ENCODE measurements at places on chromosomes 1 and 21. TPM values are rescaled to one million over a fixed set of nuclear protein-coding genes. Genes with fewer than 3 reads are reported as not detected.

DNA sequence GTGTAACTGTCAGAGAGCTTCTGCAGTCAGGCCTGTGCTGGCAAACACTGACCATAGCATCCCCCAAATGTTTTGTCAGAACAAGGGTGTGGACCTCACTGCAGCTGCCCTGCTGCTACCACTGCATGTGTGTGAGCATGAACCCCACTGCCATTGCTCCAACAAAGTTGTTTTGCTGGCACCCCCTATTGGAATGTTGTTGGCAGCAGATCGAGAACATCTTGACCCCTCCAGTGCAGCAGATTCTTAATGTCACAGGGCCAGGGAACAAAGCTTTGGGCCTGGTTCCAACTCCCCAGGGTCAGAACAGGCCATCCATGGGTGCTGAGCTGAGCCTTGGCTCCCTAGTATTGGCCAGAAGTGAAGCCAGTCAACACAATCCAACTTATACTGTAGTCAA, 1537.4 kb downstream of the NCAM2 start:
- no peak for DNase-seq

DNA sequence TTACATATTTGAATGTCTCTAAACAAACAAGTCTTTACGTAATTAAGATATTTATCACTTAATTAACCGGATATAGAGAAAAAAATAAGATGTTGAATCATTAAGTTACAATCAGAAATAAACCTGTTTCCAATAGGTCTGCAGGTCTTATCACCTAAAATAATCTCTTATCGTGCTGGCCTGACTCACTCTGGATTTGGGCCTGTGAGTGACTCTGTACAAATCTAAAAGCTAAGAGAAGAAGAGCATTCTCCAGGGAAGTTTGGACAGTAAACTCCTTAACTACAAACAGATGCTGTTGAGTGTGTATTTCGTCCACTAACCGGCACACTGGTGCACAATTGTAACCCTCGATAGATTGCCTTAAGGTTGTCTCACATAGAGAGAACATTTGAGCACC, 25.3 kb downstream of the CEP104 start:
- DNase-seq = no peak

DNA sequence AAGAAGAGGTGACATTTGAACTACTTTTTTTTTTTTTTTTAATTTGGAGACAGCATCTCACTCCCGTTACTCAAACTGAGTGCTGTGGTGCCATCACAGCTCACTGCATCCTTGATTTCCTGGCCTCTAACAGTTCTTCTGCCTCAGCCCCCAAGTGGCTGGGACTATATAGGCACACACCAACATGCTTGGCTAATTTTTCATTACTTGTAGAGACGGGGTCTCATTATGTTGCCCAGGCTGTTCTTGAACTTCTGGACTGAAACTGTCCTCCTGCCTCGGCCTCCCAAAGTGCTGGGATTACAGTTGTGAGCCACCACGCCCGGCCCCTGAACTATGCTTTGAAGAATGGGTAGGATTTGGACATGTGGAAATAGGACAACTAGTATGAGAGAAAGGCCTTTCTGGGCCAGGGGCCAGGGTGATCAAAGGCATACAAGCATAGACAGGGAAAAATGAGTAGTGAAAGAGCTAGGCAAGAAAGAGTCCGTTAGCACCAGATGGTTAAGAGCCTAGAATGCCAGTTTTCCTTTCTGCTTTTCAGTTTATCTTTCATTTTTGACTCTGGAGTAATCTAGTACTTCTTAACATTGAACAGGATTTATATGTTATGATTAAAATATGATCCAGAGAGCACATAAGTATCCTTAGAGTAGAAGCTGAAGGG, 6.3 kb downstream of the RABGAP1L start:
- DNase-seq = no peak

DNA sequence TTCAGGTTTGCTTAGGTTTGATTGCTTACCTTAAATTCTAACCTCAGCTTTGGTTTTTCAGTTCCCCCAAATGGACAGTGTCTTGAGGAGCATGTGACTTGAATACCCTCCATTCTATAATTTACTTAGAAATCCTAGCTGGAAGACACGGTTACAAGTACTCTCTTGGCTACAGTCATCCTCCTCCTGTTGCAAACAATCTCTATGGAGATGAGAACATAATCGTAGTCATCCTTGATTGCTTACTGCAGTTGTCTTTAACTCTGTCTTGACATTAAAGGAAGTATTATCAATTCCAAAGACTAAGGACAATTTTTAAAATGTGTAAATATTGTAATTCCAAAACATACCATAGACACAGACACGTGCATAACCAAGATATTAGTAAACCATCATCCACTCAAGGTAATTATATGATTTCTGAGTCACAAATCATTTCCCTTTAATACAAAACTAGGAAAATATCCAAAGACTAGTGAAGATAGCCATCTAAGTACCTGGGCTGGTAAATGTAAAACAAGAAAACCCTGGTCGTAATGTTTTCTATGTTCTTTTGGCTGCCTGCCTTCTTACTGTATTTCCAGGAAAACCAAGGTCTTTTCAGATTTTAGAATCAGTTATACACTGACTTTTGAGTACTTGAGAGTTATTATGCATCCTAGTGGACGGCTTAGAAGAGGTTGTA, 149.9 kb downstream of the CHRM3 start:
- DNase-seq = no peak

GRCh38 chr1:33743221-33743998, 120.5 kb upstream of the HMGB4 start:
- DNase-seq = peak; percentile 87

- DNase-seq = no peak
These were observed 6.4 kb upstream of the AIM2 start for GRCh38 chr1:159083013-159083412.

DNA sequence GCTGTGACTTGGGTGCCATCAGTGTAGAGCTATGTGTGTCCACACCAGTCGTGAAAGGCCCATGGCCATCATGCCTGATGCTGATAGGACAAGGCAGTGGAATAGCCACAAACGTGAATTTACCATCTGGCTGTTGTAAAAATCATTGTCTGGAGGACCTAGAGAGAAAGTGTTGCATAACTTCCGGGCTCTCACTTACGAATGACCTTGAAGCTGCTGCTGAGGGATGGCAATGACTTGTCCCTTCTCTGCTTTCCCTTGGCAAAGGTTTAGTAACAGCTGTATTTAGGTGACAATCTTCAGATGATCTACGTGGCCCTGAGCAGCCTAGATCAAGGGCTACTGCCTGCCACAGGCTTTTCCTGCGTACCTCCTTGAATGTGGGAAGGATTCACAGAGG, 5.8 kb downstream of the ATP1B1 start:
- DNase-seq = no peak

GRCh38 chr1:242405947-242406346, 118.5 kb downstream of the PLD5 start:
- DNase-seq = no peak

GRCh38 chr1:42825036-42825851, 8.0 kb upstream of the SVBP start:
- DNase-seq = no peak

PDPN gene
- total RNA-seq = 11.6 TPM

SEC16B gene
- 0.83 TPM for total RNA-seq

SRRM1 gene
- total RNA-seq = 63.8 TPM
